Activated CD8-positive, alpha-beta memory T cell treated with anti-CD3 and anti-CD28 coated beads, Interleukin-2, amount 10 ng/mL, durations not matched to agents 7 days and 5 days (primary cell): ENCODE measurements at places on chromosomes 4 and X.

GRCh38 chrX:23820235-23820782 is 37.3 kb downstream of the SAT1 start:
- DNase-seq: no peak

DNA sequence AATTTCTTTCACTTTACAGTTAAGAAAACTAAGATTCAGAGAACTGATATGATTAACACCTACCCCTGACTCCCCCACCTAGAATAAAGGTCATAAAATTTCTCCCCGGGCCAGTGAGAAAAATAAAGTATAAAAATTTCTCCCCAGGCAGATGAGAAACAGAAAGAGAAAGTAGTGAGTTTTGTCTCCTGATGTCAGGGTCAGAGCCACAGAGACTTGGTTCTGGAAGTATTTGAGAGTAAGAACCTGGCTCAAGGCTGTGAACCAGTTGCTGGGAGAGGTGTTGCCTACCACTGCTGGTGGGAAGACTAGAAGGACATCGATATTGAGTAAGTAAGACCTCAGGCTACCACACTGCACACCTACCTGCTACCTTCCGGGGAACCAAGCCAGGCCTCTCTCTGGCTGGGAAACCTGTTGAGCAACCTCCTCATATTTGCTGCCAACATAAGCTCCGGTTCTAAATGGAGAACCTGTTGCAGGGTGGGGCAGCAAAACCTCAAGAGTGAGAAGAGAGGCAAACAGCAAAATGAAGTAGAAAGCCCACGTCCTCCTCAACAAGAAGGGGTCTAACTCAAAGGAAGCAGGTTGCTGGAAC is 104.2 kb upstream of the PUDP start:
- DNase-seq: no peak

GRCh38 chr4:148852092-148852699 is 410.0 kb upstream of the NR3C2 start:
- no peak for DNase-seq

DNA sequence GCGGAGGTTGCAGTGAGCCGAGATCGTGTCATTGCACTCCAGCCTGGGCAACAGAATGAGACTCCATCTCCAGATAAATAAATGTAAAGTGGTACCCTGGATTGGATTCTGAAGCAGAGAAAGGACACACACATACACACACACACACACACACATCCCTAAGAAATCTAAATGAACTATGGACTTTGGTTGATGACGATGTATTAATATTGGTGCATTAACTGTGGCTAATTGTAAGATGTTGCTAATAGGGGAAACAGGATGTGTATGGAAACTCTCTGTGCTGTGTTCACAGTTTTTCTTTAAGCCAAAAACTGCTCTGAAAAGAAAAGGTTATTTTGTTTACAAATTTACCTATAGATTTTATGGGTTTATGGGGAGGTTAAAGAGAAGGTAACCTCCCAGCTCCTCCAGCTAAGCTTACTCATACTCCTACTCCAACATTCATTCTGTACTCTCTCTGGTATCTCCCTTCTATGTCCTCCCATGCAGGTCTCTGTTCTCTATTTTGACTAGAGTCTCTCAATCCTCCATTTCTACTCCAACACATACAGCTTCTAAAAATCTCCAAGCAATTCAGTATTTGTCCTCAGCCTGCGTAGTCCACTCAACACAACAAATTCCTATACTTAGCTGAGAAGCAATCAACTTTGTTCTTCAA is 46.5 kb upstream of the RELL1 start:
- no peak for DNase-seq
